Activated T-helper 2 cell treated with anti-CD3 and anti-CD28 coated beads, Interferon-gamma antibody, Interleukin-2, Interleukin-4, amounts not matched to agents 10 μg/mL and 5 μg/mL and 100 μg/mL, durations not matched to agents 14 hours and 24 hours and 36 hours (primary cell): ENCODE measurements at places on chromosomes 11 and 22. TPM values are rescaled to one million over a fixed set of nuclear protein-coding genes. Genes with fewer than 3 reads are reported as not detected.
A peak's percentile ranks its signal among the peaks of the same experiment; 100 is the strongest.

Gene NRIP3
- 5.0 and 5.5 TPM in 2 replicates for total RNA-seq

Gene ANGPTL5
- total RNA-seq: not detected in 2 replicates

Gene TMEM184B
- total RNA-seq: 34.8 and 35.8 TPM in 2 replicates

Gene POU2AF2
- not detected in 2 replicates for total RNA-seq

Gene MS4A15
- total RNA-seq: not detected in 2 replicates

Gene ACTN3
- total RNA-seq: 0.07 and 0.14 TPM in 2 replicates

Gene SNAP29
- 24.2 and 31.4 TPM in 2 replicates for total RNA-seq

Gene TYMP
- total RNA-seq: 35.9 and 36.9 TPM in 2 replicates

- peaks cover 42% of the 10 kb centered on the region for H3K36me3 ChIP-seq
- no peak for DNase-seq
- H3K4me3 ChIP-seq: no peak overlapping the region
- H3K27me3 ChIP-seq: no peaks in the 10 kb centered on the region
- H3K27ac ChIP-seq: peak overlapping the region; percentile 81
- H3K4me1 ChIP-seq: peaks cover 49% of the 10 kb centered on the region
Observed at GRCh38 chr11:78414321-78415051, 3.1 kb downstream of the GAB2 start.

DNA sequence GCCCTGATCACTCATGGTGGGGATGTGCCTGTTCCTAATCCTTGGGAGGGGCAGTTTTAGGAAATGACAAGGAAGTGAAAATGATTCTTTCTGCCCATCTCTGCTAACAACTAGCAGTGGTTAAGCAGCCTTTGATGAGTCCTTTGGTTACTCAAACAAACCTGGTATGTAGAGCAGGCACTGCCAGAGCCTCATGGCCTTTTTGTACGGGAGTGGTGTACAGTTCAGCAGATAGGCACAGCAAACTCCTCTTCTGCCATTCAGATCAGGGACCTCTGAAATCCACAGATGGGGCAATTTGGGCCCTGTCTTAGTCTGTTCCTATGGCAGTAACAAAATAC, 66.2 kb downstream of the FZD4 start:
- H3K4me3 ChIP-seq: no peak overlapping the region
- H3K36me3 ChIP-seq: no peaks in the 10 kb centered on the region
- no peak overlapping the region for H3K27ac ChIP-seq
- peaks cover 2% of the 10 kb centered on the region for H3K27me3 ChIP-seq
- DNase-seq: no peak

DNA sequence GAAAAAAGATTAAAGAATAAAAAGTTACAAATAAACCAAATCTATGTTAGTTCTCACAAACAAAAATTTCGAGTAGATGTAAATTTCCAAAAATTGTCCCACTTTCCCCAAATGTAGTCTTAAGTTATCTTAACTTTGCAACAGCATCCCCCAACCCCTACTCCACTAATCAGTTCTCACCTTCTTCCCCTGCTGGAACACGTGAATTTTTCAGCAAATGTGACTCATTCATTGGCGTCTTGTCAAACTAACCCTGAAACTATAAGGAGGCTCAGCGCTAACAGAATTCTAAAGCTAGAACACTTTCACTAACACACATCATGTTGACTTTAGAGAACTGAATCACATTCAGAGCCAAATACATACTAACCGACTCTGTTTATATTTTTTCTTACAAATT, 46.1 kb downstream of the PHF21A start:
- H3K4me3 ChIP-seq: no peak overlapping the region
- peaks cover 15% of the 10 kb centered on the region for H3K36me3 ChIP-seq
- DNase-seq: no peak
- peaks cover 8% of the 10 kb centered on the region for H3K4me1 ChIP-seq

- DNase-seq: no peak
- peaks cover 96% of the 10 kb centered on the region for H3K36me3 ChIP-seq
- H3K4me1 ChIP-seq: peaks cover 48% of the 10 kb centered on the region
- no peak overlapping the region for H3K4me3 ChIP-seq
- no peak overlapping the region for H3K27ac ChIP-seq
Observed at GRCh38 chr11:128458321-128458720, 129.0 kb downstream of the ETS1 start.

DNA sequence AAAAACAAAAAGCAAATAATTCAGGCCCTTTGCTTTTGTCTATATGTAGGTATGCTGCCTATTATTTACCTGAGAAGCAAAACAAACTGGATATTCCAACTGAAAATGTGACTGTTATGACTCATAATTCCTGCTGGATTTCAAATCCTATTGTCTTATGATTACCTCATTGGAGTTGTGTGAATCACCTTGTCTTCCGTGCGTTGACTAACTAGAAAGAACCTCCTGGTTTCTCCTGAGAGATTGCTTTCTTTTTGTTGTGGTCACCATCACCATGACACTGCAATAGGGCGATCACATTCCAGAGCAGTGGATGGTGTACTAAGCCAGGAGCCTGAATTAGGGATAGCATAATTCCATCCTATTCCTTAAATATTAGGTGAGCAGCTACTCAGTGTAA, 23.0 kb upstream of the EXPH5 start:
- H3K4me1 ChIP-seq: peaks cover 9% of the 10 kb centered on the region
- no peak overlapping the region for H3K4me3 ChIP-seq
- no peak for DNase-seq
- peaks cover 23% of the 10 kb centered on the region for H3K27me3 ChIP-seq

DNA sequence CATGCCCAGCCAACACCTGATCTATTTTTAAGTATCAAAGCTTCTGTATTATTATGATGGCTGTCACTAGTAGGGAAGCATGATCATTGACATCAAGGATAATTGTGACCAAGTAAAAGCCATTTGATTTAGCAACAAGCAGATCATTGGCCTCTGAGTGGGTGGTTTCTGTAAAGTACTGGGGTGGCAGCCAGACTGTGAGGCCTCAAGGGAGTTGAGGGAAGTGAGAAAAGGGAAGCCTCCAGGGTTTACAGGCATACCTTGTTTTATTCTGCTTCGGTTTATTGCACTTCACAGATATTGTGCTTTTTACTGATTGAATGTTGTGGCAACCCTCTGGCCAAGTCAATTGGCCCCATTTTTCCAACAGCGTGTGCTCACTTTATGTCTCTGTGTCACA, 60.1 kb downstream of the PRR5L start:
- peaks cover 68% of the 10 kb centered on the region for H3K4me1 ChIP-seq
- DNase-seq: no peak
- H3K36me3 ChIP-seq: no peaks in the 10 kb centered on the region
- no peak overlapping the region for H3K27ac ChIP-seq
- peaks cover 3% of the 10 kb centered on the region for H3K27me3 ChIP-seq

DNA sequence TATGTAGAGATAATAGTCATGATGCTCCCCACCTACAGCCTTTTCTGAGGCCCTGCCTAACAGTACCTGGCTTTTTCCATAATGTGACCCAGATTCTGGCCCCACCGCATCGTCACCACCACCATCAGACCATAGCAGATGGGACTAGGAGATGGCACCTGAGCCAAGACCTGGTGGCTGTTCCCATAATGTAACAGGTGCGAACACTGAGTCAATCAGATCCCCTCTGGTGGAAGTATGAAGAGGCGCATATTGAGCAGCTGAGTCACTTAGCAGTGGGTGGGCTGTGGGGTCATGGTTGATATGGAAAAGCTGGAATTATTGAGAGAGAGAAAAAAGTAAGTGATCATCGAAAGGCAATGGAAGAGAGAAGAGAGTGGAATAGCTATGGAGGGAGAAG, 578.0 kb upstream of the CADM1 start:
- DNase-seq: no peak
- no peaks in the 10 kb centered on the region for H3K27me3 ChIP-seq
- no peaks in the 10 kb centered on the region for H3K36me3 ChIP-seq

- H3K27ac ChIP-seq: no peak overlapping the region
- no peak for DNase-seq
- H3K4me3 ChIP-seq: no peak overlapping the region
- peaks cover 9% of the 10 kb centered on the region for H3K27me3 ChIP-seq
- H3K4me1 ChIP-seq: no peaks in the 10 kb centered on the region
Observed at GRCh38 chr11:15106201-15106965, 8.3 kb upstream of the INSC start.

- H3K4me1 ChIP-seq: no peaks in the 10 kb centered on the region
- no peak overlapping the region for H3K4me3 ChIP-seq
- no peak overlapping the region for H3K27ac ChIP-seq
- H3K27me3 ChIP-seq: no peaks in the 10 kb centered on the region
Observed at GRCh38 chr11:2661173-2662023, 38.4 kb downstream of the KCNQ1OT1 start.

GRCh38 chr11:20488352-20488751, 100.8 kb downstream of the PRMT3 start:
- no peak overlapping the region for H3K27ac ChIP-seq
- H3K36me3 ChIP-seq: peaks cover 26% of the 10 kb centered on the region
- H3K4me1 ChIP-seq: peaks cover 3% of the 10 kb centered on the region
- DNase-seq: no peak
- no peaks in the 10 kb centered on the region for H3K27me3 ChIP-seq

DNA sequence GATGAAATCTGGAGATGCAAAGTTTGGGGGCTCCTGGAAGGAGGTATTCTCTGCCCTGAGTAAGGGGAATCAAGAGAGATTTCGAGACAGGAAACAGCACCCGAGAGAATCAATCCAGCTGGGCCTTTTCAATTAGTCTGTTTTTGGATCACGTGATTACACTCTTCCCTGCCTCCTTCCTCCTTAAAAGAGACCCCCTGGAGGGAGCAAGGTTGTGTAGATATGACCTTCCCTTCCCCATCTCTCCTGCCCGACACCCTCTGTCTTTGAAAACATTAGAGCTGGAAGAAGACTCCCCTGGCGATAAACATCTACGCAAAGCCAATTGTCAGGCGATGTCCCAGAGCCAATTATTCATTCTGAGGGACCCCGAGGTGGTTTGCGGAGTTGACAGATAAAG, 407.9 kb downstream of the MIAT start:
- no peak overlapping the region for H3K4me3 ChIP-seq
- no peaks in the 10 kb centered on the region for H3K4me1 ChIP-seq
- no peaks in the 10 kb centered on the region for H3K36me3 ChIP-seq
- DNase-seq: no peak
- H3K27me3 ChIP-seq: peaks cover 5% of the 10 kb centered on the region

DNA sequence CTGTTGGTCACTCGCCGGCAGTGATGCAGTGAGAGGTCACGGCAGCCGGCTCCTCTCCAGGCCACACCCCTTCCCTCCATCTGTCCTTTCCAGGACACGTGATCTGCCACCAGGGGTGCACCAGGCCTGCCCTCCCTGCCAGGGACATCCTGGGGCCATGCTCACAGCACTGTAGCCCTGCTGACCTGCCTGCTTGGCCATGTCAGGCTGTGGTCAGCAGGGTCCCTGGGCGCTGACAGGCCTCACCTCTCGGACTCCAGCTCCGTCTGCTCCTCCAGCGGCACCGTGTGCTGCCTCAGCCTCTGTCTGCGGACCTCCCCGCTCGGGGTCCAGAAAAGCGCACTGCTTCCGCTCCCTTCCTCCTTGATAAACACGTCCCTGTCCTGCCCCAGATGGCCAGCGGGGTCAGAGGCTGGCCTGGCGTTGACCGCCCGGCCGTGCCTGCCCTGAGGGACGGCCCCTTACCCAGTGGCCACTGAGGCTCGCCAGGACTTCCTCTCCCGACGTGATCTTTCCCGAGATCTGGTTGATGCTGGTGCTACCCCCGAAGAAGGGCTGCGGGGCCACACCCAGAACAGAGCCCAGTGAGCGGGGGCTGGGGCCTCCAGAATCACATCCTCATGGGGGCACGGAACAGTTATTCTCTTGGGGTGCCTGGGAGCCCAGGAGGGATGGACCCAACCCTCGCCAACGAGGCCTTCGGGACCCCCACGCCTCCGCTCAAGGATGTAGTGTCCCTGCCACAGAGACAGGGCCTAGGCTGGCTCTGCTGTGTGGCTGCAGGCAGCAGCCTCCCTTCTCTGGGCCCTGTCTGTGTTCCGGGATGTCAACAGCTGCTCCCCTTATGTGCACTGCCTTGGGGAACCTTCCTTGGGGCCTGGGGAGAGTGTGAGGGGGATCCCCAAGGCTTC, 36.3 kb upstream of the CARS1 start:
- no peak overlapping the region for H3K27ac ChIP-seq
- no peak overlapping the region for H3K4me3 ChIP-seq
- no peaks in the 10 kb centered on the region for H3K36me3 ChIP-seq
- H3K4me1 ChIP-seq: no peaks in the 10 kb centered on the region
- peaks cover 1% of the 10 kb centered on the region for H3K27me3 ChIP-seq

DNA sequence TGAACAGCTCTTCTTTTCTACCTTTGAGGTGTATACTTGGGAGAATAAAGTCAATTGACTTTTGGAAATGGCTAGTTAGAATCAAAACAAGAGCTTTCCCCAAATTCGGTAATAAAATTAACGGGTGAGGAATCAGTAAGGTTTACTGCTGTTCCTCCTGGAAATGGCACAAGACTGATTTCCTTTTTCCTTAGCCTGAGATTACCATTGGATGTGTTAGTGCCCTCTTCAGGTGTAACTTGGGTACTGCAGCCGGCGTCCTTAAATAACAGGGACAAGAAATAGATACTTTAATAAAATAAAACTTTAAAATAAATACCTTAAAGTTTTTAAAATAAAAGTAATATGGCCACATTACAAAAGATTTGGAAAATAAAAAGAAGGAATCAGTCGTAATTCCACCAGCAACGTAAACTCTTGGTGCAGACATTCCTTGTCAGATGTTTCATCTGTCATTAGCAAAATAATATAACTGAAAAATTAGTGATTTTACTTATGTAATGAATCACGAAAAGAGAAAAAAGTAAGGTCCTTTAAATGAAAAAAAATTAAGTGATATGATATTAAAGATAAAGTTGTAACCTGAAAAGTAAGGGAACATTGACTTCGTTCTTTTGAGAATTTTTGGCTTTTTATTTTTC, 29.7 kb downstream of the ZFTA start:
- H3K4me3 ChIP-seq: no peak overlapping the region
- no peaks in the 10 kb centered on the region for H3K36me3 ChIP-seq
- peaks cover 2% of the 10 kb centered on the region for H3K4me1 ChIP-seq
- no peaks in the 10 kb centered on the region for H3K27me3 ChIP-seq

GRCh38 chr22:44188986-44189630, 8.4 kb downstream of the PARVG start:
- no peak for DNase-seq
- H3K4me1 ChIP-seq: peaks cover 25% of the 10 kb centered on the region

- no peak overlapping the region for H3K4me3 ChIP-seq
- H3K4me1 ChIP-seq: peaks cover 51% of the 10 kb centered on the region
Observed at GRCh38 chr11:128757886-128758612, 64.2 kb downstream of the FLI1 start.

- H3K27ac ChIP-seq: no peak overlapping the region
- no peak for DNase-seq
- H3K4me1 ChIP-seq: no peaks in the 10 kb centered on the region
- H3K27me3 ChIP-seq: no peaks in the 10 kb centered on the region
Observed at GRCh38 chr22:47593291-47593690, 830.8 kb downstream of the TBC1D22A start.

GRCh38 chr11:87490671-87491070, 452.9 kb downstream of the TMEM135 start:
- no peaks in the 10 kb centered on the region for H3K36me3 ChIP-seq
- H3K27ac ChIP-seq: no peak overlapping the region
- H3K27me3 ChIP-seq: no peaks in the 10 kb centered on the region
- no peaks in the 10 kb centered on the region for H3K4me1 ChIP-seq
- DNase-seq: no peak

DNA sequence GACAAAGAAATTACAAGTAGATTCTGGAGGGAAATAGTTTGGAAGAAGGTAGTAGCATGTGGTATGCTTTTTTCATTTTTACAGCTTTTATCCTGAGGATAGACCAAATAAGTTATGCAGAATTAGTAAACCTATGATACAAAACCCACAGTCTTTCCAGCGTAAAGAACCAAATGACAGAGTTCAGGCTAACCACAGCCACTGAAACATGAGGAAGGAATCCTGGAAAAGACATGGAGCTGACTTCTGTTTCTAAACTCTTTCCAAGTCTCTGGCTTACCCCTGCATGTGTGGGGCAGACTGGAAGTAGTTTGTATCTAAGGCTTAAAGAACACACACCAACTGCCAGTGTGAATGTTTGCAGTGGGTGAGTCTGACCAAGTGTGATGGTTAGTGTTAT, 258.4 kb upstream of the TENM4 start:
- no peaks in the 10 kb centered on the region for H3K36me3 ChIP-seq
- H3K27me3 ChIP-seq: no peaks in the 10 kb centered on the region
- no peak for DNase-seq
- H3K4me3 ChIP-seq: no peak overlapping the region
- no peak overlapping the region for H3K27ac ChIP-seq
- no peaks in the 10 kb centered on the region for H3K4me1 ChIP-seq
